ENCODE measurements at places on chromosomes 5 and 9. TPM values are rescaled to one million over a fixed set of nuclear protein-coding genes. Genes with fewer than 3 reads are reported as not detected.

RIGI gene
- 7.3 TPM for total RNA-seq

OLFML2A gene
- 0.69 TPM for total RNA-seq

ADRA1B gene
- 1.1 TPM for total RNA-seq

LOX gene
- total RNA-seq, result 10.2 TPM

CDC25C gene
- 15.5 TPM for total RNA-seq

FBP2 gene
- total RNA-seq, result not detected

NELFB gene
- total RNA-seq, result 78.8 TPM

IFNB1 gene
- not detected for total RNA-seq

CACNA1B gene
- total RNA-seq, result not detected

PCDHB4 gene
- total RNA-seq, result not detected

PGM5 gene
- 0.63 TPM for total RNA-seq

TTC33 gene
- 8.4 TPM for total RNA-seq

LSM11 gene
- 3.1 TPM for total RNA-seq

EDIL3 gene
- total RNA-seq, result 2.4 TPM

GAPT gene
- not detected for total RNA-seq

AQP7 gene
- total RNA-seq, result not detected

PTPN3 gene
- total RNA-seq, result 5.0 TPM

UGCG gene
- total RNA-seq, result 130 TPM

CEL gene
- 0.45 TPM for total RNA-seq

ADAM19 gene
- 33.5 TPM for total RNA-seq

CMYA5 gene
- 0.17 TPM for total RNA-seq

TAF11L5 gene
- total RNA-seq, result not detected

ARID3C gene
- total RNA-seq, result not detected

ORM2 gene
- total RNA-seq, result not detected

ZNF189 gene
- 6.8 TPM for total RNA-seq

ZFP37 gene
- total RNA-seq, result 1.2 TPM

TAF11L10 gene
- not detected for total RNA-seq

F2RL2 gene
- total RNA-seq, result 2.8 TPM

MELK gene
- total RNA-seq, result 62.7 TPM

PPP2R2B gene
- not detected for total RNA-seq

SOWAHA gene
- not detected for total RNA-seq

TEX48 gene
- total RNA-seq, result not detected

COL27A1 gene
- total RNA-seq, result 19.1 TPM

CBY3 gene
- total RNA-seq, result not detected

PFN3 gene
- not detected for total RNA-seq

ZNF169 gene
- 4.1 TPM for total RNA-seq

BTNL8 gene
- total RNA-seq, result 0.18 TPM

SLC25A51 gene
- 34.3 TPM for total RNA-seq

MTX3 gene
- total RNA-seq, result 10.5 TPM

AK6 gene
- total RNA-seq, result 56.3 TPM

TTC16 gene
- total RNA-seq, result not detected

LRRC26 gene
- total RNA-seq, result not detected

PLPP7 gene
- 0.56 TPM for total RNA-seq

FAM200C gene
- 5.0 TPM for total RNA-seq

CAPSL gene
- 0.61 TPM for total RNA-seq

MRPL50 gene
- 25.2 TPM for total RNA-seq

NPR3 gene
- 0.29 TPM for total RNA-seq

NIPAL4 gene
- total RNA-seq, result not detected

EQTN gene
- not detected for total RNA-seq

BAAT gene
- total RNA-seq, result 0.03 TPM

GPX8 gene
- 48.7 TPM for total RNA-seq

ZFP2 gene
- total RNA-seq, result not detected

PDZD2 gene
- total RNA-seq, result 0.87 TPM

PCDHGC4 gene
- 0.33 TPM for total RNA-seq

IGFBPL1 gene
- not detected for total RNA-seq
